ENCODE measurements at places on chromosomes 4 and X.

- no peak for DNase-seq
Observed at GRCh38 chr4:124044867-124045266, 648.3 kb downstream of the SPRY1 start.

GRCh38 chr4:163858515-163858914, 364.0 kb downstream of the TMA16 start:
- DNase-seq, result no peak

- DNase-seq, result no peak
Observed at GRCh38 chr4:148857239-148857972, 415.2 kb upstream of the NR3C2 start.

GRCh38 chr4:75845992-75846391, 56.3 kb downstream of the PPEF2 start:
- no peak for DNase-seq

GRCh38 chrX:53704294-53704693, 17.8 kb upstream of the HUWE1 start:
- no peak for DNase-seq

DNA sequence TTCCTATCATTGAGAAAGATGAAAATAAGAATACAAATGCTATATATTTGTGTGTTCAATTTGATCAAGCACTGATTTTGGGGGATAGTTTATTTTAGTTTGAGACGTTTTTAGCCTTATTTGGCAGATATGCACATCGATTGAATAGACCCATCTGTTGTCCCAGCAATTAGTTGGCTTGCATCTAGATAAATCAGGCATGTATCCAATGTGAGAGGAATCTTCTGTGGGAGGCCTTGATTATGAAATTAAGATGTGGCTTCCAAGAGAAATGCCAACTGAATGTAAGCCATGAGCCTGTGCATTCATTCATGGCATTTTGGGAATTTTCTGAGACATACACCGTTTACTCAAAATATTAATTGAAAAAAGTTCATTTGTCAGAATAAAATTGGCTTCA, 623.1 kb downstream of the TECRL start:
- DNase-seq, result no peak

DNA sequence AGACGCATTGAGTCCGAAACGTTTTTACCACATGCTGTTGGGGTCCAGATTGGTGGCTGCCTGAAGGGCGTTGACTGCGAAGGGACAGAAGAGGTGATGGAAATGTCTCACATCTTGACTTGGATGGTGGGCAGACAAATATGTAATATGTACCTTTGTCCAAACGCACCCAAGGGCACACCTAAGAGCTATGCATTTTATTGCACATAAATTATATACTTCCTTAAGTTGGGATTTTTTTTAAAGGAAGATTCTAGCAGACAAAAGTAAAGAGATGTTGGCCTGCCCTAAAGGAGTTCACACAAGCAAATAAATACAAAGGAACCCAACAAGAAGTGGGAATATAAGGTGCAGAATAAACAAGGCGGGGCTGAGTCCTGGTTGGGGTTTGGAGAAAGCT, 91.1 kb upstream of the TBL1X start:
- DNase-seq, result no peak

GRCh38 chr4:94262163-94263016, 54.7 kb downstream of the SMARCAD1 start:
- no peak for DNase-seq

GRCh38 chr4:138243369-138243768, 1.2 kb upstream of the SLC7A11 start:
- DNase-seq, result no peak

GRCh38 chr4:113450295-113451080, 311.1 kb downstream of the CAMK2D start:
- no peak for DNase-seq

GRCh38 chrX:21728276-21728968, 29.5 kb downstream of the SMPX start:
- no peak for DNase-seq

GRCh38 chr4:4461850-4462249, 74.9 kb downstream of the NSG1 start:
- no peak for DNase-seq

DNA sequence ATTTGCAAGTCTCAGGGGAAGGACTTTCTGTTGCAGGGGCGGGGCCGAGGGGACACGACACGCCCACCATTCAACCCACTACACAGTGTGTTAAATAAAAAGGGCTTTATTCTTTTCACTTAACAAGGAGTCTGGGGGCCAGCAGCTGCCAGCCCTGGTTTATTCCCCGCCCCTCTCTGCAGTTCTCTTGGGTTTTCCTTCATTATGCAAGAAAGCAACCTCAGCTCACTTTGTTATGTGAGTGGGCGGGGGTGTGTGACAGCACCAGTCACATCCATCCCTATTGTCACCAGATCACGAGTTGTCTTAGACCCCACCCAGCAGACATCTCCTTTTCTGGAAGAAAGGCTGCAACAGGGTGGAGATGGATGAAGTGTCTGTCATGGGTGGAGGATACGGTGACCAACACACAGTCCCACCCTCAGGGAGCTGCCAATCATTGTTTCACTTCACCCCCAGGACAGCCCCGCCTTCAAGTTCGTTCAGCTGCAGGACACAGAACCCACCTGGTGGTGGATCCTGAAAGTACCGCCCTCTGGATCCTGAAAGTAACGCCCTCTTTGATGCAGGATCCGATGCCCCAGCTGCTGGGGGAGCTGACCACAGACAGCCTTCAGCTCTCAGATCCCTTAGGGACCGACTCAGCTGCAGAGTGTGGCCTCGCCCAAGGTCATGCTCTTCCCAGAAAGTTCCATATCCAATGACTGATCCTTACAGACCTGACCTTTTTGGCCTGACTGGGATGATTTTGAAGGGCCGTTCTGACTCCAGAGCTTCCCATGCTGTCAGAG, 79.6 kb downstream of the SMIM20 start:
- DNase-seq, result no peak

- no peak for DNase-seq
Observed at GRCh38 chrX:136031626-136032025, 46.4 kb downstream of the SLC9A6 start.

GRCh38 chr4:16912896-16913295, 14.5 kb upstream of the LDB2 start:
- DNase-seq, result no peak

DNA sequence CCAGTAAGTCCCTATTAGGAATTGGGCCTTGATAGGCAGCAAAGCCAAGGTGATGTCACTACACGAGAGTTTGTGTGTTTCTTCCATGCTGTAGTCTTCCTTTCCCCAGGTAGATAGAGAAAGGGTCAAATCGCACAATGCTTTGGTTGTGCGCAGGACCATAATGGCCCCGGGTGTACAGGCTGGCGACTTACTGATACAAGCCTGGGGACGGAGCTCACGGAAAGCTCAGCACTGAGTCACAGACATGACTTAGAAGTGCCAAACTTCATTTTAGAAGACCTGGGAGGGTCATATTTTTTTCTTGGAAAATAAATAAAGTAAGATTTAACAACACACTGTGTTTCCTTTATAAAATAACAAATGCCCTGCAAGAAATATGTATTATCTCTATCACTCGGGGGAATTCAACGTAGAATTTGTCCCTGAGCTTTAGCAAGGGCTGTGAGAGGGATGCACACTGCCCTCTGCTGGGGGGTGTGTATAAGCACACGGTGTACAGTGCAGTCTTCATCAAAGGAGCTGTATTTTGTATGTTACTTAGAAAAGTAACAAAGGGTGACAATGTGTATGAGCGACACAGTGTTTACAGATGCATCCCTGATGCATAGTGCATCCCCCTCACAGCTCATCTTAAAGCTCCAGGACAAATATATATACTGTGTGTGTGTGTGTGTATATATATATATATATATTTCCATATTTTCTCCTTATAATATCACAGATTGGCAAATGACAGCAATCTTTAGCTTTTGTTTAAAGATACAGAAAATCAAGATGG, 254.5 kb upstream of the VEGFC start:
- DNase-seq, result peak; percentile 68

DNA sequence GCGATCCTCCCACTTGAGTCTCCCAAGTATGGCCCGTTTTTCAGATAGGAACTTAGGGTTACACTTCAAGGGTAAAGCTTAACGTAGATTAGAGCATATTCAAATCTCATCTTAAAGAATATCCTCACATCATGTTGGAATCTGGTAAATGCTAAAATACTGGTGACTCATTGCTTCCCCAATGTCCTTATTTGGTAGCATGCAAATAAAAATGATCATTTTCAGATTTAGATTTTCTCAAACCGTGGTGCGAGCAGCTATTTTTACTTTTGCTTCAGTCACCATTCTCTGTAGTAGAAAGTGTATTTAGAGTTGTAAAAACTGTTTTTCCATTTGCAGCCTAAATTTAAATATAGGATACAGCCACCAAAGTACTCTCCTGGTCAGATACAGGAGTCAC, 101.5 kb upstream of the MAML3 start:
- DNase-seq, result no peak

DNA sequence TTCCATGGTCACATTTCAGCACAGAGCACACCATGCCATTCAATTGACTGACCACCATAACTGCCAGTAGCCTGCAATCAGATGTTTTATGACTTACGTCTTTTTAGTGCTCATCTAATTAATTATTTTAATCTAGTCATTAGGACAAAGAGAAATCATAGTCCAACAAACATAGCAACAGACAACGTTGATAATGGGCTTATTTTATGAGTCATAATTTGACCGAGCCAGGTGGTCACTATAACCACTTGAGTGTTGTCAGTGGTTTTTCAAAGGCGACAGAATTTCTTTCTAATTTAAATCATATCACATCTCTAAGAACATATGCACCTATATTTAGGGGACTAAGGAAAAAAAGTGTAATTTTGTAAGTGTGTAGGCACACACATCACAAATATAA, 1.9 kb downstream of the SEC24D start:
- DNase-seq, result no peak

DNA sequence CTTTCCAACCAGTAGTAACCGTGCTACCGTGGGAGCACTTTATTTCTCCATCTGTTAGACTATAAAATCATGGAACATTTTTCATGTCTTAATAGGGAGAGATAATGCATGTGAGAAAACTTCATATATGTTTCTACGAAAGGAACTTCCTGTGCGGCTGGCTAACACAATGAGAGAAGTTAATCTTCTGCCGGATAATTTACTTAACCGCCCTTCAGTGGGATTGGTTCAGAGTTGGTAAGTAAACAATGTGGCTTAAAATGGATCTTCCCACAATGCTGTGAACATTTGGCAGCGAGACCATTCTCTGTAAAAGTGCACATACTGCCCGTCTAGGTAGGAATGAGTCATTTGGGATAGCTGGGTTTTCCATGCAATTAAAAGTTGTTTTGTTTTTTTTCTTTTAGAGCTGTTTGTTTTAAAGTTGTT, 29.6 kb downstream of the PDK3 start:
- DNase-seq, result peak; percentile 13

- DNase-seq, result no peak
Observed at GRCh38 chrX:9345957-9346356, 118.9 kb upstream of the TBL1X start.

- no peak for DNase-seq
Observed at GRCh38 chrX:134806707-134807038, 148.4 kb upstream of the PLAC1 start.

GRCh38 chr4:46594661-46595060, 204.7 kb upstream of the GABRA2 start:
- no peak for DNase-seq

GRCh38 chr4:17595471-17596005, 18.5 kb downstream of the LAP3 start:
- DNase-seq, result no peak

GRCh38 chr4:8506373-8507195, 66.0 kb downstream of the TRMT44 start:
- DNase-seq, result peak; percentile 20

- DNase-seq, result no peak
Observed at GRCh38 chr4:106291678-106292077, 24.3 kb downstream of the TBCK start.

DNA sequence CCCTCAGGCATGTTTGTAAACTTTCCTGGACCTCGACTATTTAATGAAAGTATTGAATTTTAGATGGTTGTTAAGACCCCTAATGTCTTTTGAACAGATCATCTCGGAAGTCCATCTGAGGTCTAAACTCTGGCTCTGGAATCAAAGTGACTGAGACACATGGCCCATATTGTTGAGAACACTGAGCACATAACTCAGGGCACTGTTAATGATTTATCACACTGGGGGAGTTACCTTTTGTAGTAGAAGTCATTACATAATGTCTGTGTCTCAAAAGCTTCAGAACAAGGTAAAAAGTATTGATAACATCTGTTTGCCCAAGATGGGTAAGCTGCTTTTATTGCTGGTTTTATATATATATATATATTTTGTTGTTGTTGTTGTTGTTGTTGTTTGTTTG, 103.4 kb upstream of the HS3ST1 start:
- DNase-seq, result no peak

- DNase-seq, result no peak
Observed at GRCh38 chrX:101377547-101377946, 8.4 kb downstream of the BTK start.

DNA sequence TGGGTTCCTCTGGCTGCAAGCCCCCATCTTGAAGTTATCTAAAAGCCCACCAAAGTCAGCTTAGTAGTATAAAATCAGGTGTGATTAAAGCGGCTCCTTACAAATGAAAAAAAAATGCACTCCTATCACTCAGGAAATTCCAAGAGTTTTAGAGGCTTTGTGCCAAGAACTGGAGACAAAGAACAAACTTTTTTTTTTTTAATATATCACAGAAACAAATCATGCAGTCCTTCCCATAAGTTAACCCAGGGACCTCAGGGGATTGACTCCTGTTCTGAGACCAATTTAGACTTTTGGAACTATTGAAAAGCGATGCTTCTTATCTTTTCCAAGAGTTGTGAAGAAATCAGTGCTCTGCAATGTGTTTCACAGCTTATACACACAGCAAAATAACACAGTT, 53.6 kb downstream of the HHIP start:
- no peak for DNase-seq

Data from fibroblast of the conjunctiva (primary cell).